ENCODE measurements at places on chromosomes 3 and 15.
A peak's percentile ranks its signal among the peaks of the same experiment; 100 is the strongest.

- no peak for DNase-seq
These were observed 112.2 kb upstream of the ABHD17C start for GRCh38 chr15:80582816-80583423.

DNA sequence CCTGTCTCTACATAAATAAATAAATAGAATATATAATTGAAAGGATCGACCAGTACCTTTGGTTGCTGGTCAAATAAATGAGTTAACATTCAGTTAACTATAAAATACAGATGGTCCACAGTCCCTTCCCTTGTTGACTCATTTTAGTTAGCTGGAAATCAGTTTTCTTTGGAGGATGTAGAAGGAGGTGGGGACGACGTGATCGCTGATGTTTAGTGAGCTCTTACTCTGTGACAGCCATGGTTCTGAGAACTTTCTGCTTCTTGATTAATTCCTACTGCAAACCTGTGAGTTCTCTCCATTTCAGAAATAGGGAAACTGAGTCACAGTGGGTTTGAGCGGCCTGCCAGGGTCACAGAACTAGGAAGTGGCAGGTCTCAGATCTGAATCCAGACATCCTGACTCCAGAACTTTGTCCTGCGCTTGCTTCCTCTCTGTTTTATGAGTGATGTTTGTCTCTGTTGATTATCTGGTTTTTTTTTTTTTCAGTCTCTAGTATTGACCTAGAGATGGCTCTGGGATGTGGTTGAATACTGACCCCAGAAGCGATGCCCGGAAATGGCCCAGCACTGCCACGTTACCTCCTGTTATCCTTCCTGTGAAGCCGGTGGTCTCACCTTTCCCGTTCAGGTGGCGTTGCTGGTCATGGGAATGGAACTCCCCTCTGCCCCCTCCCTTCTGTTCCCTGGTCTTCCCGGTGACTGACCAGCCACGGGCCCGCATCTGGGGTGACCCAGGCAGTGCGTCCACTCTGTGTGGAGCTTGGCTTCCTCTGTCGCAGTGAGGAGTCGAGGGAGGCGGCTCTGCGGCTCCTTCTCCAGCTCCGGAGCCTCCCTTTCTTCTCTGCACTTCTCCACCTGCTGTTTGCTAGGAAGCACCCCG is 18.2 kb downstream of the SYNM start:
- no peak for DNase-seq

DNA sequence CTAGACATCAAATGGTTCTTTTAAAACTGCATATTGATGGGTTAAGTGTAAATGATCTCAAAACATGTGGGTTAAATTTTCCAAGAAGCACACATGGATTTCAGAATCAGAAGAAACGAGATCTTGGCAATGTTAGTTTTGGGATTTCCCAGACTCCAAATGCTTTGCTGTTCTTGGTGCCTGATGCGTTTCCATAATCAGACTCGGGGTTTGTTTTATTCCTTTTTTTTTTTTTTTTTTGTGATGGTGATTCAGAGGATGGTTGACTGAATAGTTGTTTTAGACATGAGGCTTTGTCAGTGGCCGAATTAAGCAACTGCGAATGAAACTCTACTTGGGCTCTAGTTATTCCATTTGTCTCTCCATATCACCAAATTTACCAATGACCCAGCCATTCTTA is 52.2 kb upstream of the FAM98B start:
- DNase-seq: no peak

- DNase-seq: no peak
These were observed 14.3 kb downstream of the TGFBR2 start for GRCh38 chr3:30620402-30621360.

DNA sequence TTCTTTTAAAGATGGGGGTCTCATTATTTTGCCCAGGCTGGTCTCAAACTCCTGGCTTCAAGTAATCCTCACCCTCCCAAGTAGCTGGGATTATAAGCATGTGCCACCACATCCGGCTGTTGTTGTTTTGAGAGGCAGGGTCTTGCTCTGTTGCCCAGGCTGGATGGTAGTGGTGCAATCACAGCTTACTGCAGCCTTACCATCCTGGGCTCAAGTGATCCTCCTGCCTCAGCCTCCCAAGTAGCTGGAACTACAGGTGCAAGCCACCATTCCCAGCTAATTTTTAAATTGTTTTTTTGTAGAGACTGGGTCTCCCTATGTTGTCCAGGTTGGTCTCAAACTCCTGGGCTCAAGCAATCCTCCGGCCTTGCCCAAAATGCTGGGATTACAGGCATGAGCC is 105.5 kb downstream of the SENP2 start:
- DNase-seq: no peak

GRCh38 chr3:71060536-71060935 is 523.0 kb downstream of the FOXP1 start:
- DNase-seq: no peak

DNA sequence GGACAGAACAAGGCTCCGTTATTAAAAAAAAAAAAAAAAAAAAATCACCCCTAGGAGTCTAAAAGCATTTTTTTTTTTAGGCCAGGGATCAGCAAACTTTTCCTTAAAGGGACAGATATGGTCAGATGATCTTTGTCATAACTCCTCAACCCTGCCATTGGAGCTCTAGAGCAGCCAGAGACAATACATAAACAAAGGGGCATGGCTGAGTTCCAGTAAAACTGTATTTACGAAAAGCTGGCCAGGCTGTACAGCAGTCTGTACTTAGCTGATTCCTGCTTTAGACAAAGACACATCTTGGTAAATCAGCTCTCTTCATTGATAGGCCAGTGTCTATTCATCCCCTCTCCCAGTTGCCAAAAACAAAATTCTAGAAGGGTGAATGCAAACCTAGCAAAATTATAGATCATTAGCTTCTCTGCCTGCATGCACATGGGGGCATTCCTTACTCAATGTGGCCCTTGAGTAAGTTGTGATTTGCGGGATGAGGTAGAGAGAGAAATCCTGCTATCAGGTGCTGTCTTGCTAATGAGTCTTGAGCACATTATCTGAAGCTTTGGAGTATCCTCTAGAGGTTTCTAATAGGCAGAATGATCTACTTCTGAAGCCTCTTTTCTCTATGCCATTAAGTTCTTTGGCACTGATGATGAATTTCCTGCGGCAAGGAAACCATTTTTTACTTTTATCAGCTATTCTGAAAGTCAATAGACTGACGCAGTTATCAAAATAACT is 35.2 kb downstream of the SENP8 start:
- DNase-seq: no peak

GRCh38 chr3:123750659-123751420 is 133.3 kb downstream of the MYLK start:
- no peak for DNase-seq

GRCh38 chr15:33654860-33655259 is 313.4 kb upstream of the CHRM5 start:
- DNase-seq: no peak

DNA sequence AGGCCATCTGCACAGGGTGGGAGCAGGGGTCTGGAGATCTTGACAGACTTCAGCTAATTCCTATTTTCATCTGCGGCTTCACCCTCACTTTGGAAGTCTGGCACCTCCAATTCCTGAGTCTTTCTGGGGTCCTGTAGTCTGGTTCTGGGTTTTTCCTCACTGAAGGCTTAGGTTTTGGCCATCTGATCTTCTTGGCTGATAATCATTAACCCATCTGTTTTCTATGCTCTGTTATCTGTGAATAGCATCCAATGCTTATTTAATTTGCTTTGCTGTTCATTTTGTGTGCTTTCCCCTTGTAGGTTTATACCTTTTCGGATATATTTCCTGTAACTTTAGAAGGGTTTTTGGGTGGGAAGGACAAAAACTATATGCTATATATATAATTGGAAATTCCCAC is 17.6 kb downstream of the TATDN2 start:
- DNase-seq: no peak

GRCh38 chr3:127156338-127157050 is 36.4 kb upstream of the PRR23E start:
- DNase-seq: no peak

GRCh38 chr3:143222505-143222904 is 102.9 kb downstream of the CHST2 start:
- no peak for DNase-seq

- no peak for DNase-seq
These were observed 618.8 kb upstream of the CCDC54 start for GRCh38 chr3:106758459-106758858.

DNA sequence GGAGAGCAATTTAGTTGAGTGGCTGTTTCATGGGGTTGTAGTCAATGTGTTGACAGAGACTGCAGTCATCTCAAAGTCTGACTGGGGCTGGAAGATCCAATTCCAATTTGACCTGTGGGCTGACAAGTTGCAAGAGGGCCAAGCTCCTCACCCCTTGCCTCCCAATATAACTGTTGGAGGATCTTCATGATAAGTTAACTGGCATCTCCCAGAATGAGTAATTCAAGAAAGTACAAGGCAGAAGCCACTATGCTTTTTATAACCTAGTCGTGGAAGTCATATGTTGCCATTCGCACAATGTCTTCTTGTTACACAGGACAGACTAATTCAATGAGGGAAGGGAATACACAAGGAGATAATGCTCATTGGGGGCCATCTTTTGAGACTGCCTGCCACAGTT is 29.1 kb downstream of the GPR15 start:
- no peak for DNase-seq

DNA sequence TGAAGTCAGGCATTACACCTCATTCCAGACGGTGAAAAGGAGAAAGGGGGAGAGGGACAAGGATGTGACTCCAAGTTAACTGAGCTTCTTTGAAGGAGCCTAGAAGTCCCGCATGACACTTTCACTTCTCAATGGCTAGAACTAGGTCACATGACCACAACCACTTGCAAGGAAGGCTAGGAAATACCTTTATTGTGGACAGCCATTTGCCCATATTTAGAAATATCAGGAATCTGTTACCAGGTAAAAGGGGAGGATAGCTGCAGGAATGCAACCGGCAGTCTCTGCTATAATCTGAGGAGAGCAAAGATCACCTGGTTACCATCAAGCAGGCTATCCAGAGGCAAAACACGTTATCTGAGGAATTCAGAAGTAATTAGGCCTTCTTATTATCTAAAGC is 28.9 kb upstream of the PXYLP1 start:
- DNase-seq: no peak

DNA sequence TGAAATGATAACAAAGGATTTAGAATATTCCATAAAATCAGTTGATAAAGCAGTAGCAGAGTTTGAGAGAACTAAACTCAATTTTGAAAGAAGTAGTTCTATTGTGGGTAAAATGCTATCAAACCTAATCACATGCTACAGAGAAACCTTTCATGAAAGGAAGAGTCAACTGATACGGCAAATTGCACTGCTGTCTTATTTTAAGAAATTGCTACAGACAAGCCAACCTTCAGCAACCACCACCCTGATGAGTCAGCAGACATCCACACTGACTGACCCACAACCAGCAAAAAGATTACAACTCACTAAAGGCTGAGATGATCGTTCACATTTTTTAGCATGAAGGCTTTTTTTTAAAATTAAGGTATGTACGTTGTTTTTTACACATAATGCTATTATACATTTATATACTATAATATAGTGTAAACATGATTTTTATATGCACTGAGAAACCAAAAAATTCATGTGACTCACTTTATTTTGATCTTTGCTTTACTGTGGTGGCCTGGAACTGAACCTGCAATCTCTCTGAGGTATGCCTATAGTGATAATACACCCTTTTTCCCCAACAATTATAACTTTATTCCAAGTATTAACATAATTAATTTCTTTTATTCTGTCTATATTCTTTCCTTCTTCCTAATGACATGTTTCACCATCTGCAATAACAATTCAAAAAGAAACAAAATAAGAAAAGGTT is 109.9 kb downstream of the TBC1D5 start:
- peak; percentile 25 for DNase-seq

GRCh38 chr15:76368122-76368621 is 31.6 kb downstream of the ISL2 start:
- DNase-seq: no peak

- DNase-seq: no peak
These were observed 45.3 kb downstream of the ILDR1 start for GRCh38 chr3:121976727-121977126.

GRCh38 chr15:95840004-95840403 is 490.5 kb upstream of the NR2F2 start:
- no peak for DNase-seq

- no peak for DNase-seq
These were observed 625.0 kb downstream of the MCTP2 start for GRCh38 chr15:94856267-94856854.

- no peak for DNase-seq
These were observed 45.4 kb downstream of the ZDHHC19 start for GRCh38 chr3:196165850-196166249.

GRCh38 chr3:29609328-29609811 is 328.5 kb downstream of the RBMS3 start:
- no peak for DNase-seq

- DNase-seq: no peak
These were observed 44.5 kb downstream of the PARP14 start for GRCh38 chr3:122725106-122725505.

GRCh38 chr3:168284728-168285127 is 189.0 kb upstream of the GOLIM4 start:
- DNase-seq: no peak

GRCh38 chr15:100250176-100250800 is 91.5 kb downstream of the ADAMTS17 start:
- no peak for DNase-seq

GRCh38 chr3:148950806-148951205 is 40.5 kb upstream of the GYG1 start:
- DNase-seq: no peak

DNA sequence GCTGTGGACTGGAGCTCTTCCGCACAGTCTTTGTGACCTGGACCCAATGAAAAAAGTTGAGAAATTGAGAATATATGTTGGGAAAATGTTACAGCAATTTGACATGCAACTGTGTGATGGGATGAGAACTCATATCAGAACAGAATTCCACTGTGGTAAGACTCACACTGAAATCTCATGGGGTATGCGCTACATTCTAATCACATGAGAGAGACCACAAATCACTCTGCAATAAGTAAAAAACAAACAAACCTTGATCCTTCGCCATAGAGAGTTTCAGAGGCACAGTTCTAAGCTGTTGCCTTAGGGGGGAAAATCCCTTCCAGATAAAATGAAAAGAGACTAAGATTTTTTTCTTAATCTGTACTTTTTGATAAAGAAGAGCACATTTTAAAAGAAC is 37.3 kb downstream of the LMCD1 start:
- no peak for DNase-seq

GRCh38 chr3:61008153-61008997 is 242.9 kb downstream of the FHIT start:
- DNase-seq: no peak

Data from stimulated activated CD8-positive, alpha-beta memory T cell treated with anti-CD3 and anti-CD28 coated beads, Interleukin-4, amount 100 ng/mL, for 48 hours (primary cell).